ENCODE measurements at places on chromosomes 4 and X. TPM values are rescaled to one million over a fixed set of nuclear protein-coding genes. Genes with fewer than 3 reads are reported as not detected.

GRCh38 chr4:1231637-1232360 is 17.1 kb downstream of the CTBP1 start:
- no peak for DNase-seq
- peaks cover 19% of the 10 kb centered on the region for H3K36me3 ChIP-seq
- H3K4me1 ChIP-seq: peaks cover 15% of the 10 kb centered on the region

GRCh38 chr4:173153445-173153844 is 15.2 kb upstream of the GALNT7 start:
- H3K4me1 ChIP-seq: peaks cover 10% of the 10 kb centered on the region
- H3K27me3 ChIP-seq: no peaks in the 10 kb centered on the region
- no peak overlapping the region for H3K4me3 ChIP-seq
- H3K27ac ChIP-seq: no peak overlapping the region
- no peak for DNase-seq

- no peaks in the 10 kb centered on the region for H3K36me3 ChIP-seq
- H3K27ac ChIP-seq: no peak overlapping the region
- H3K27me3 ChIP-seq: no peaks in the 10 kb centered on the region
- H3K4me3 ChIP-seq: no peak overlapping the region
- peaks cover 16% of the 10 kb centered on the region for H3K4me1 ChIP-seq
Measured at GRCh38 chr4:81314897-81315470, 100.0 kb upstream of the PRKG2 start.

DNA sequence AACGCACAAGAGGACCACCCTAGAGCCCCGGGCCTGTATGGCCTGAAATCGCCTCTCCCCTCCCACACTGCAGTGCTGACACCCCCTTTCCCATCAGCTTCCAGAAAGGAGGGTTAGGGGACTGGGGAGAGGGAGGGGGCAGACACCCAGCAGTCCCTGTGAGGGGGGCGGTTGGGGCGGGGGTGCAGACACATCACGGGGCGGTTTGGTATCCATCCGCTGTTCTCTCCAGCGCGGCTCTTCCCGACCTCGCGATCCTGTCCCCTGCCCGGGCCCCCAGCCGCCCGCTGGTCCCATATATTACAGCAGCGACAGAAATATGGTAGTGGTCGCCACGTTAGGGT is 404 bp upstream of the GPRASP2 start:
- DNase-seq: no peak
- H3K27ac ChIP-seq: no peak overlapping the region
- H3K4me3 ChIP-seq: peak overlapping the region; percentile 83
- peaks cover 7% of the 10 kb centered on the region for H3K36me3 ChIP-seq
- no peaks in the 10 kb centered on the region for H3K4me1 ChIP-seq

GRCh38 chr4:150578745-150579501 is 3.0 kb upstream of the MAB21L2 start:
- no peaks in the 10 kb centered on the region for H3K36me3 ChIP-seq
- H3K27me3 ChIP-seq: peaks cover 58% of the 10 kb centered on the region
- H3K4me3 ChIP-seq: peak overlapping the region; percentile 58
- H3K4me1 ChIP-seq: peaks cover 36% of the 10 kb centered on the region

DNA sequence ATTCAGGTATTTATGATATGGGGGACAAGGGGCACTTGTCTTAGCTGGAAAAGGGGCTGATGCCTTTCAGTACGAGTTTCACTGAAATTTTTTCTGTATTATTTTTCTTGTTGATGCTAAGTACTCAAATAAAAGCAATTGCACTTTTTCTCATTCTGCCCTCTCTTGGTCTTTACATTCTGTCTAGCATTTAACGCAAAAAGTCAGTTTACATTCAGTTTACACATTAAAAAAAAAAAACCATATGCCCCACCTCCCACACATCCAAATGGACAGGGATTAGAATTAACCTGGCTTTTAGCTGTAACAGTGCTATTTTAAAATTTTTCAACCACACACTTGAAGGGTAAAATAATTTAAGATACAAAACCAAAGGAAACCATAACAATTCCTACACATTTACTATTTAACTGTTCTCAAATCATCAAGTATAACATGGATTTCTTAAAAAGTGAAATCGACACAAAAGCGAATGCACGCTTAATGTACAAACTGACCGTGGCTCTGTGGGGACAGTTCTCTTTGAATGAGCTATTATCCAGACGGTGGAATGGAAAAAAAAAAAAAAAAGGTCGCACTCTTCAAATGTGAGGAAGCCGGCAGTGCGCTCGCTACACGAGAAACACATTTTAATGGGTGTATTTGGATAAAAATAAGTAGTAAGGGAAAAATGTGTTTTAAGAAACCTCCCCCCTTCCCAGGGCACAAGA is 1.4 kb downstream of the AMMECR1 start:
- no peaks in the 10 kb centered on the region for H3K36me3 ChIP-seq
- H3K27ac ChIP-seq: peak overlapping the region; percentile 93
- no peaks in the 10 kb centered on the region for H3K27me3 ChIP-seq

DNA sequence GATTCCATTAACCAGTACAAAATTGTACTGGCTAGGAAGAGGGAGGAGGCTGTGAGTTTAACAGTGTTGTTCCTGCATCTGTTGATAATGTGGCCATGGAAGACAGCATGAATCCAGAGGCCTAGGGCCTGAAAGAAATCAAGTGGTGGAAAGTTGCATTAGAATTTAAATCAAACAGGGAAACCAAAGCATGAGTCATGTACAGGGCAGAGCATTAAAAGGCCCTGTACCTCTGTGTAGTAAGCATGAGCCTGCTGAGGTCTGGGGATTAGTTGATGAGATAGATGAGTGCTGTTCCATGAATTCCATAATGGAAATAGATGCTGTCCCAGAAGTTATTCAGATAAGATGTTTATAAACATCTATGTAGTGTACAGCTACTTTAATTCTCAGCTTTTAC is 58.3 kb downstream of the MID1IP1 start:
- no peak overlapping the region for H3K27ac ChIP-seq
- H3K27me3 ChIP-seq: no peaks in the 10 kb centered on the region
- no peaks in the 10 kb centered on the region for H3K36me3 ChIP-seq
- peaks cover 11% of the 10 kb centered on the region for H3K4me1 ChIP-seq
- no peak for DNase-seq

DNA sequence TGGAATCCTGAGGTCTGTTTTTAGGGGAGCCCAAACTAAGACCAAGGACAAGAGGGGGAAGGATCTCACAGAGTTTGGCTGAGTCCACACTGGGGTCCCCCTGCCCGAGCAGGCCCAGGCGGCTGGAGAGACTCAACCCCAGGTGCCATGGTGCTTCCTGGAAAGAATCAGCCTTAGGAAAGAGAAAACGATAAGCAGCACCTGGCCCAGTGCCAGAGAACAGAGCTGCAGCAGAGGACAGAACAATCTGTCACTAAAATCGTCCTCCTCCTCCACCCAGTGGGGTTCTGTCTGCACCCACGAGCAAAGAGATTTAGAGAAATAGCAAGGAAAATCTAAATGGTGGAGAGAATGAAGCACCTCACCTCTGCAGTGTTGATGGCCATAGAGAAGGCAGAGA is 470.5 kb downstream of the BCOR start:
- H3K4me1 ChIP-seq: peaks cover 3% of the 10 kb centered on the region
- peaks cover 3% of the 10 kb centered on the region for H3K27me3 ChIP-seq
- H3K4me3 ChIP-seq: no peak overlapping the region
- H3K27ac ChIP-seq: no peak overlapping the region
- no peaks in the 10 kb centered on the region for H3K36me3 ChIP-seq
- no peak for DNase-seq

DNA sequence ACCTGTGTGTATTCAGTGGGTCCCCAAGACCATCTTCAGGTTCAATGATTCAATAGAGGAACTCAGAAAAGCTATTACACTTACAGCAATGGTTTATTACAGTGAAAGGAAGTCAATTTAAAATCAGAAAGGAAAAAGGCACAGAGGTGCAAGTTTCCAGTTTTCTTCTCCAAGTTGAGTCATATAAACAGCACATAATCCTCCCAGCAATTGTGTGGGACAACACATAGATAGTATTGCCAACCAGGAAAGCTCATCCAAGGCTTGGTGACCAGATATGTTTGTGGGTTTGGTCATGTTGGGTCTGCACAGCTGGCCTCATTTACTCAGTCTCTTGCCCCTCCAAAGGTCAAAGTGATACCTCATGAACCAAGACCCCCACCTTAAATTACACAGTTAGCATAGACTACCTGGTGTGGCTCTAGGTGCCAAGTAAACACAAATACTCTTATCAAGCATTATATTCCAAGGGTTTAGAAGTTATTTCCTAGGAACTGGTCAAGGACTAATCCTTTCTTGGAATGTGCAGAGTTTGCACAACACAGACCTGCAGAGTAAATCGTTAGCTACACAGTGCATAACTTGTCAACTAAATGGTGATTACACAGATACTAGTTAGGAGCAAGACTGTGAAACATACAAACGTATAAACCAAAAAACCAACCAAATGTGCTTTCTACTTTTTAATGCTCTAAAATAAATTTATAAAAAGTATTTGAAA is 777.3 kb downstream of the PCDH18 start:
- H3K4me3 ChIP-seq: no peak overlapping the region
- peaks cover 17% of the 10 kb centered on the region for H3K4me1 ChIP-seq
- no peak for DNase-seq
- H3K27me3 ChIP-seq: no peaks in the 10 kb centered on the region
- no peaks in the 10 kb centered on the region for H3K36me3 ChIP-seq
- no peak overlapping the region for H3K27ac ChIP-seq

GRCh38 chr4:54942721-54943120 is 182.7 kb downstream of the KDR start:
- no peak for DNase-seq
- H3K4me3 ChIP-seq: no peak overlapping the region
- no peak overlapping the region for H3K27ac ChIP-seq
- H3K36me3 ChIP-seq: no peaks in the 10 kb centered on the region
- H3K4me1 ChIP-seq: peaks cover 12% of the 10 kb centered on the region

GRCh38 chr4:73589261-73589847 is 30.9 kb downstream of the RASSF6 start:
- peak overlapping the region; percentile 81 for H3K27ac ChIP-seq
- H3K4me3 ChIP-seq: no peak overlapping the region
- H3K36me3 ChIP-seq: peaks cover 1% of the 10 kb centered on the region
- H3K27me3 ChIP-seq: no peaks in the 10 kb centered on the region

- no peaks in the 10 kb centered on the region for H3K36me3 ChIP-seq
- no peaks in the 10 kb centered on the region for H3K27me3 ChIP-seq
- peak overlapping the region; percentile 79 for H3K27ac ChIP-seq
- peak overlapping the region; percentile 83 for H3K4me3 ChIP-seq
- DNase-seq: peak; percentile 25
Measured at GRCh38 chrX:139931646-139932072, 1.2 kb downstream of the ATP11C start.

- peaks cover 8% of the 10 kb centered on the region for H3K36me3 ChIP-seq
- no peak overlapping the region for H3K4me3 ChIP-seq
- H3K27ac ChIP-seq: no peak overlapping the region
- DNase-seq: no peak
- no peaks in the 10 kb centered on the region for H3K27me3 ChIP-seq
Measured at GRCh38 chrX:110293658-110294057, 24.2 kb downstream of the AMMECR1 start.

DNA sequence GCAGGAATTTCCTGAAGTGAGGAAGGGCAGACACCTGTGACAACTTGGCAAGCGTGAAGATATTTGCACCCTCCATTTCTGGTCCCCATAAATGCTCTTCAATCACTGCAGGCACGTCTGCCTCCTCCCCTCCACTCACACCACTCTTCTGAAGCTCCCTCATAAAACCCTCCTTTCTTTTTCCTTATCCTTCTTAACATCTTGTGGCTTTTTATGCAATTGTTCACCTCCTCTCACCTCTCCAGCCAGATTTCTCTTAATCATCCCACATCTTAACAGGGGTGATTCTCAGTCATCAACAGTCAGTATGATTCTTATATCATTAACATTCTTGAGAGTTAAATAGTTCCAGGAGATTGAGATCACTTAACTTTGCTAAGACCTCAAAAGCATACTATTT is 277.4 kb downstream of the SPRY1 start:
- H3K4me3 ChIP-seq: no peak overlapping the region
- no peaks in the 10 kb centered on the region for H3K27me3 ChIP-seq
- peaks cover 2% of the 10 kb centered on the region for H3K4me1 ChIP-seq
- no peak overlapping the region for H3K27ac ChIP-seq
- DNase-seq: no peak
- H3K36me3 ChIP-seq: no peaks in the 10 kb centered on the region

DNA sequence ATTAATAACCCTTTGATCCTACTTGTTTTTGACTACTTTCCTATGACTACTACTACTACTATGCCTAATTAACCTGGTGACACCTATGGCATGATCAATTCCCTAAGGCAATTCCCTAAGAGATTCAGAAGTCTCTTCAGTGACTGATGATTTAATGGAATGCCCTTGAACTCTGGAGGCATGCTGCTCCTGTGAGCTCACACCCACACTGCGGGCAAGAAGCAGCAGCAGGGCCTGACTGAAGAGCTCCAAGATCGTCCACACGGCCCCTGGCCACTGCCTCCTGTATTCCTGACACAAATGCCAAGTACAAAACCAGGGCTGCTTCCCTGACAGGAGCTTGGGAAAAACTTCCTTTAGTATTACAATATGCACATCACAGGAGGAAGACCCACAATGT is 74.2 kb upstream of the STS start:
- H3K27ac ChIP-seq: no peak overlapping the region
- peaks cover 30% of the 10 kb centered on the region for H3K4me1 ChIP-seq
- DNase-seq: no peak

GRCh38 chr4:158112611-158113010 is 60.2 kb downstream of the GASK1B start:
- H3K4me1 ChIP-seq: peaks cover 11% of the 10 kb centered on the region
- H3K27ac ChIP-seq: no peak overlapping the region
- DNase-seq: no peak
- no peak overlapping the region for H3K4me3 ChIP-seq
- no peaks in the 10 kb centered on the region for H3K27me3 ChIP-seq

GRCh38 chr4:156575430-156576073 is 396.0 kb downstream of the PDGFC start:
- DNase-seq: no peak
- H3K27ac ChIP-seq: no peak overlapping the region
- H3K27me3 ChIP-seq: no peaks in the 10 kb centered on the region
- H3K36me3 ChIP-seq: no peaks in the 10 kb centered on the region
- peaks cover 3% of the 10 kb centered on the region for H3K4me1 ChIP-seq

DNA sequence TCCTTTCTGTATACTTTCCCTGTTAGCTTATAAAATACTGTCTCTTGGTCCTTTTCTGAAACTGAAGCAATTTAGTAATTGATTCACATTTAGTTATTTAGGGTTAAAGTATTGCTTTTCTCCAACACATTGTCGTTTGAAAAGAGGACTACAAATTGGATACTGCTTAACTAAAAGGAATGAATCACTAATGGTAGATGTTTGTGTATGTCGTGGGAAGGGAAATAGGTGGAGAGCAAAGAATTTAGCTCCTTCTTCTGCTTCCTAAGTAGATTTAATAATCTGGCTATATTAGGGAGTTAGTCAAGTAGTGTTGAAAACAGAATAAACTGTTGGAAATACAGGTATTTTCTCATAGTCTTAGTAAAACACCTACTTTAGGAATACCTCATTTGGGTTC is 27.9 kb downstream of the SLAIN2 start:
- H3K4me1 ChIP-seq: peaks cover 12% of the 10 kb centered on the region
- no peaks in the 10 kb centered on the region for H3K27me3 ChIP-seq
- no peak overlapping the region for H3K4me3 ChIP-seq
- peaks cover 7% of the 10 kb centered on the region for H3K36me3 ChIP-seq

The AGA gene
- total RNA-seq: 20.5 TPM

The PNMA3 gene
- 32.8 TPM for total RNA-seq

The C4orf50 gene
- 0.19 TPM for total RNA-seq

The BST1 gene
- total RNA-seq: 0.38 TPM

Data from progenitor cell of endocrine pancreas (in vitro differentiated cells).